ENCODE measurements at places on chromosomes 12 and 14. TPM values are rescaled to one million over a fixed set of nuclear protein-coding genes. Genes with fewer than 3 reads are reported as not detected.
A peak's percentile ranks its signal among the peaks of the same experiment; 100 is the strongest.

DNA sequence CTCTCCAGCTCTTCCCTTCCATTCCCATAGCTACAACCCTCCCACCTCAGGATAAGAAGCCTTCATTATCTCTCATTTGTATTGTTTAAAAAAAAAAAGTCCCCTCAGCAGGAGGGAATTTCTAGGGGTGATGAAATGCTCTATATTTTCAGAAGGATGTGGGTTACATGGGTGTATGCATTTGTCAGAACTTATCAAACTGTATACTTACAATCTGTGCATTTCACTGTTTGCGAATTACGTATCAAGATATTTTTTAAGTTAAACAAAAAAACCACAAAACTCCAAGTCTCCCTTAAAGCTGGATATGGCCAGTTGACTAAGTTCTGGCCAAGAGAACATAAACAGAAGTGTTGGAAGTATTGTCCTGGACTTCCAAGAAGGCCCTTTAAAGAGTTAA lies 2.0 kb upstream of the FKBP11 start:
- peaks cover 31% of the 10 kb centered on the region for H3K4me1 ChIP-seq
- peak overlapping the region; percentile 70 for H3K27ac ChIP-seq
- H3K4me3 ChIP-seq: no peak overlapping the region
- DNase-seq: peak; percentile 96
- H3K36me3 ChIP-seq: peaks cover 21% of the 10 kb centered on the region

PSMB5 gene
- total RNA-seq: 268 TPM

DNA sequence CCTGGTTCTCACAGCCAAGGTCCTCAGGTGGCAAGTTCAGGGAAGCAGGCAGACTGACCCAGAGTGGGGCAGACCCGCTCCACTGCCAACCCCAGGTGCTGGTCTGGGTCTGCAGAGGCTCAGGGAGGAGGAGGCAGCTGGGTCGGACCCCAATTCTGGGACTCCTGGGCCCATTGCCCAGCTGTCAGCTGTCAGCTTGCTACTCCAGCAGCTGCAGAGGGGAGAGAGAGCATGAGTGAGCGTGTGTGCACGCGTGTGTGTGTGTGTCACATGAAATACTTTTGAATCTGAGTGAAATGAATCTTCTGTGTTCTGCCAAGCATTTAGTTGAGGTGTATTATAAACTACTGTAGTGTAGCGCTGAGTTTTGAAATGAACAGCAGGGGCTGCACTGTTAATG lies 30.8 kb downstream of the XRCC3 start:
- H3K4me1 ChIP-seq: peaks cover 8% of the 10 kb centered on the region
- H3K4me3 ChIP-seq: no peak overlapping the region
- no peak for DNase-seq

CCDC177 gene
- total RNA-seq: not detected

- no peaks in the 10 kb centered on the region for H3K36me3 ChIP-seq
- no peak overlapping the region for H3K4me3 ChIP-seq
Observed at GRCh38 chr14:78610994-78611393, 440.8 kb downstream of the NRXN3 start.

AMN gene
- total RNA-seq: under 0.01 TPM

DNA sequence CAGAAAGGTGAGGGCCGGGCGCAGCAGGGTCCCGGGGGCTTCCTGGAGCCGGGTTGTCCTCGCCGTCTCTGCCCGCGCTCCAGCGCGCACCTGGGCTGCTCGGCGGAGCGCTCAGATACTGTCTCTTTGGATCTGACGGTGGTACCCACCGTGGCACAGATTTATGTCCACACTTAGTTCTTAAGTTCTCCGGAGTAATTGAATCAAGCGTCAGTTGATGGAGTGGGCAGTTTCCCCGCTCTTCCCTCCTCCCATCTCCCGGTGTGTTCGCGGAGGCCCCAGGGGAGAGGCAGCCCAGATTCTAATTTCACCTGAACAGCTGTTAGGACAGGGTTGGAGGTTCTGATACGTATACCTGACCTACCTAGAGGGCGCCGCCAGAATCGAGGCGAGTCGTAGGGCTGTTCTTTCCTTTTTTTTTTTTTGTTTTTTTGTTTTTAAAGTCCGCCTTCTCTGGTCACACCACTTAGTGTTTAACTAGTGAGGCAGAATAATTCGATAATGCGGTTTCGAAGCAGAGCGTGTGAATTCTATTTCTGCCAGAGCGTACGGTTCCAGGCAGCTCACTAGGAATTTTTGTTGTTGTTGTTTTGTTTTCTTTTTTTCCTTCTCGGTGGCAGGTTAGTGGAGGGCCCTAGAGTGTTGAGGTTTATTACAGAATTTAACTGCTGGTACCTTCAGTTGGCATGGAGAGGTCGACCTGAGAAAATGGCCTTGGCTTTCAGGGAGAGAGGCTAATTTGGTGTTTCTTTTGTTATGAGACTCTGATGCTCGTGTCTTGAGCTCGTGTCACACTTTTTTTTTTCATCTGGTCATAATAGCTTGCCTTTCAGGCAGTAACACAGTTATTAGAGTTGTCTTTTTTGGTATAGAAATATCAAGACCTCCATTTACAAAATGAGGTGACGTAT lies 22.3 kb upstream of the GNS start:
- H3K4me3 ChIP-seq: peak overlapping the region; percentile 37
- peaks cover 51% of the 10 kb centered on the region for H3K27me3 ChIP-seq
- no peaks in the 10 kb centered on the region for H3K36me3 ChIP-seq
- peaks cover 2% of the 10 kb centered on the region for H3K4me1 ChIP-seq

- no peak overlapping the region for H3K27ac ChIP-seq
- no peak overlapping the region for H3K4me3 ChIP-seq
- no peaks in the 10 kb centered on the region for H3K4me1 ChIP-seq
- H3K27me3 ChIP-seq: no peaks in the 10 kb centered on the region
- H3K36me3 ChIP-seq: peaks cover 24% of the 10 kb centered on the region
Observed at GRCh38 chr12:50706606-50707005, 57.3 kb upstream of the ATF1 start.

DNA sequence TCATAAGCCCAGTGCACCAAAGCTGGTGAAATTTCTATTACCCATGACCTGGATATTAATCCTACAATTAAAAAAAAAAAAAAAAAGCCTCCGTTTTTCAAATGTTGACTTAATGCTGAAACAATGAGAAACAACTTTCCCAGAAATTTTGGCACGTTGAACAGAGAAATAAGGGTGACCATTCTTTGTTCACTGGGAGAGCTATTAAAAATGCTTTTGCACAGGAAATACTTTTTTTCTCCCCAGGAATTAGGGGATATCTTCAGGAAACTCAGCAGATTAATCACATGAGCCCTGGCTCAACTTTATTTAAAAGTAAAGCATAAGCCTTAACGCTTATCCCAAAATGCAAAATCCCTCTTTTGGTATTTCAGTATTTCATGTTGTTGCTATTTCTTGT lies 54.8 kb upstream of the FLRT2 start:
- H3K36me3 ChIP-seq: no peaks in the 10 kb centered on the region
- no peak overlapping the region for H3K27ac ChIP-seq
- H3K4me1 ChIP-seq: peaks cover 2% of the 10 kb centered on the region
- H3K27me3 ChIP-seq: no peaks in the 10 kb centered on the region
- DNase-seq: no peak

YEATS4 gene
- total RNA-seq: 17.8 TPM

DNA sequence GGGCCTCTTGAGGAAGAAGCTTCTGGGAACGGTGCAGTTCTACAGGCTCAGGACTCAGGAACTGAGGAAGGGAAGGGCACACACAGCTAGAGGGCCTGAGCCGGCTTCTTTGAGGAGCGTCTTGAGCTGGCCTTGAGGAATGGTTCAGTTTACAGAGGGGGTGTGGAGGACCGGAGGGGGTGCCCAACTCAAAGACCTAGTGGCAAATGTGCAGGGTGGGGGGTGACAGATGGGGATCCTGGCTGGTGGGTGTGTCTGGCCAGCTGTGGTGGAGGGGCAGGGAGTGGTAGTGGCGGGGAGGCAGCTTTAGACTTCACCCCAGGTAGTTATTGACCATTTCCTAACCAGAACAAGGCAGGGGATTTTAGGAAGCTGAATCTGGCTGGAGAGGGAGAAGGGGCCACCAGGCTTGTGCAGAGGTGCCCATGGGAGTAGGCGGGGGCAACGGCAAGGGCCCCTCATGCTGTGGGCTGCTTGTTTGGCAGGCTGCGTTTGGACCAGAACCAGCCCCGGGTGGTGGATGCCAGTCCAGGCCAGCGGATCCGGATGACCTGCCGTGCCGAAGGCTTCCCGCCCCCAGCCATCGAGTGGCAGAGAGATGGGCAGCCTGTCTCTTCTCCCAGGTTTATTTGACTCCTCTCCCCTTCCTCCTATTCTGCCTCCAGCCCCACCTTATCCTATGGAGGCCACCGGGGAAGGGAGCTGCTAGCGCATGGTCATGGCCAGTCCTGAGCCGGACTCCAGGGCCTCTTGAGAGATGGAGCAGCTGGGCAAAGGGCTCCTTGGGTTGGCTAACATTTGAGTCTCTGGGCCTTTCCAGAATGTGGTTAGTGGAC lies 27.8 kb downstream of the PAPLN start:
- H3K27ac ChIP-seq: no peak overlapping the region
- H3K36me3 ChIP-seq: no peaks in the 10 kb centered on the region
- DNase-seq: no peak

All from IMR-90 (cell line).